ENCODE measurements at places on chromosomes 1 and 21.

DNA sequence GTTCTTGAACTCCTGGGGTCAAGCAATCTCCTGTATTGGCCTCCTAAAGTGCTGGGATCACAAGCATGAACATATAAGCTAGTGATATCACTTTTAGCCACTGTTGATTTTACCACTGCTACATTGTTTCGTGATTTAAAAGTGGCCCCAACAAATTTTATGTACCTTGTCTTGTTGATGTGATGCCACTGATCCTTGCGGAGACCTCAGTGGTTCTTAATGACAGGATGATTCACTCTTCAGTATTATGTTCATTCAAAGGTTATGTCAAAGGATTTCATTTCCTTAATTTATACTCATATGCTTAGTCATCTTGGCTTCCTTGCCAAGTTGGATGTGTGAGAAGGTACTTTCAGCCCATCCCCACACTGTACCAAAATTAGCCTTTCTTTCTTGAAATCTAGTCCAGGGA, 12.1 kb downstream of the PRKACB start:
- DNase-seq: peak; percentile 92

- DNase-seq: peak; percentile 70
Measured at GRCh38 chr1:103516693-103517092, 8.8 kb upstream of the RNPC3 start.

GRCh38 chr1:118185084-118185832, at the start of gene SPAG17:
SPAG17 (minus strand) TSS chr1:118185228; CDS start chr1:118185157, 71 bp downstream.
- DNase-seq: peak; percentile 70

DNA sequence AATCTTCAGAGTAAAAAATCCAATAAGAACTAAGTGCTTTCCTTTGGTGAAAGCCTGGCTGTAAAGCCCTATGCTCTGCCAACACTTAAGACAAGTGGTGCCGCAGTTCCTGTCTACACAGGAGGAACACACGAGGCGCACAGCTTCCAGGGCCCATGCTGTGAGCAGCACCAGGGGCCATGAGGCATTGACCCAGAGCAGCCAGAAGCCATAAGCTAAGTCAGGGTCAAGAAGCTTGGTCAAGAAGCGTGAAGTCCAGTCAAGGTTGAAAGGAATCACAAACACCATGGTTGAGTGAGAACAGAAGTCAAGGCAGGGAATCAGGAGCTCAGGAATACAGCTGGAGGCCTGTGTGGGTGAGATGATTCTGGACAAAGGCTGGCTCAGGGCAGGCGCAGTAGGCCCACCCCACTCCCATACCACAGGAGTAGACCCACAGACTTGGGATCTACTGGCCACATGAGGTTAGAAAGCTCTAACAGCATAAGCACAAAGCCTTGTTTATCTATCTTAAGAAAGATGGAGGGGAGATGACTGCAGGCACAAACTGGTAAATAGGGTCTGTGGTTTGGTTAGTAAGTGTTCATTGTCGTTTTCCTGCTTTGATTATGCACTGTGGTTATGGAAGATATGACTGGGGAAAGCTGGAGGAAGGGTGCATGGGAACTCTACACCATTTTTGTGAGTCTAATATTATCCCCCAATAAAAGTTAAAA, 42.9 kb upstream of the RCAN3 start:
- DNase-seq: no peak

- no peak for DNase-seq
Measured at GRCh38 chr1:34186741-34187494, 10.2 kb downstream of the C1orf94 start.

DNA sequence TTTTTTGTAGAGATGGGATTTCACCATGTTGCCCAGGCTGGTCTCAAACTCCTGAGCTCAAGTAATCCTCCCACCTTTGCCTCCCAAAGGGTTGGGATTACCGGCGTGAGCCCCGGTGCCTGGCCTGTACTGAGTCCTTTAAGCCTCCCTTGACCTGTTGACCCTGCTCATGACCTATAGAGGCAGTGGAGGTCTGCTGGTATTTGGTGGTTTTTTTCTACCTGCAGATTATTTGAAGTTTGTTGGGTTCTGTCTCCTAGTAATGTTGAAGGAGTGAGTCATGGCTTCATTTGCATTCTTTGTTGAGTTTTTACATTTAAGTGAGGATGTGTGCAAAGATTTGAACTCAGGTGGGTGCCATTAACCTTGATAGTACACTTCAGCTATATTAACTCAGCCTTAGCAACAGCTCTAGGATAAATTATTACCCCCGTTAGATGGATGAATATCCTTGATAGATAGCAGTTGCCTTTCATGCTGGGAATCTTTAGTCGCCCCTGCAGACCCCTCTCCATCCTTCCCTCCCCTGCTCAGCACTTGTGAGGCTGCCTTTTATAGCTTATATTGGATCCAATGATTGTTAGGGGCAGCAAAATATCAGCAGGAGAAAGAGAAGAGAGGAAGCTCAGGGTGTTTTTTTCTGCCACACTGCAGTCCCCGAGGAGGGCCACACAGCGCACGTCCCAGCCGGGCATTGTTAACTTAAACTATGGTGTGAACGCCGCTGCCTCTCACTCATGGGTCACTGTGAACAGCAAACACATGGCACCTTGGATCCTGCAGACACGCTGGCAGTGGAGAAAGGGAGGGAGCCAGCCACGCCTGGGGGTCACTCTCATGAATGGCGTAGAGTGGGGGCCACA, 14.9 kb upstream of the NPPB start:
- DNase-seq: no peak

DNA sequence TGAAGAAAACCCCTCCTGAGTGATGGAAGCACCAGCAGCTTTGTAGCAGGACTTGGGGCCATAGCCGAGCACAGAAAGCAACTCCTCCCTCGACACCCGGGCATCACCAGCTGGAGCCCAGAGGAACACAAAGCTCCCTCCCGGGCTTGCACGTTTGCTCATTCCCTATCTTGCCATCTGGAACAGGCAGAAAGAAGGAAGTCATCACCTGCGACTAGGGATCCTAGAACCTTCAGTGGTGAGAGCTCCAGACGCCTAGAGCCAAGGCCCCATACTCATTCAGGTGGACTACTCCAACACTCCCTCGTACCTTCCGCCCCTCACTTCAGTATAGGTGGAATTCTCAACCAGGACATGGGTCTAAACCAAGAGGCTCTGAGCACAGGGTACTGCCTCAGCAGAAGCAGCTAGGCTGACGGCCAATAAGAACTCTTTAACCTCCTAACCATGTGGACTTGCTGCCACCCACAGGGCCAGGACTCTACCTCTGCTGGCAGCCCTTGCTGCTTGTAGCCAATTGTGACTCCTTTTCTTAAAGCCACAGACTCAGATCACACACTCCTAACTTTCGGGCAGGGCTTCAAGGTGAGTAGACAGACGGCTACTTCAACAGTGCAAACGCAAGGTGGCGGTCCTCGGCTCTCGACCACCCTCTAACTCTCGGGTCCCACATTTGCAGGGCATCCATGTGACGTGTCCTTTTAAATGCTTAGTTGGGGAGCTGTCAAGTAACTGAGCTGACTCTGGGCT, 65.4 kb downstream of the NPHP4 start:
- DNase-seq: no peak

DNA sequence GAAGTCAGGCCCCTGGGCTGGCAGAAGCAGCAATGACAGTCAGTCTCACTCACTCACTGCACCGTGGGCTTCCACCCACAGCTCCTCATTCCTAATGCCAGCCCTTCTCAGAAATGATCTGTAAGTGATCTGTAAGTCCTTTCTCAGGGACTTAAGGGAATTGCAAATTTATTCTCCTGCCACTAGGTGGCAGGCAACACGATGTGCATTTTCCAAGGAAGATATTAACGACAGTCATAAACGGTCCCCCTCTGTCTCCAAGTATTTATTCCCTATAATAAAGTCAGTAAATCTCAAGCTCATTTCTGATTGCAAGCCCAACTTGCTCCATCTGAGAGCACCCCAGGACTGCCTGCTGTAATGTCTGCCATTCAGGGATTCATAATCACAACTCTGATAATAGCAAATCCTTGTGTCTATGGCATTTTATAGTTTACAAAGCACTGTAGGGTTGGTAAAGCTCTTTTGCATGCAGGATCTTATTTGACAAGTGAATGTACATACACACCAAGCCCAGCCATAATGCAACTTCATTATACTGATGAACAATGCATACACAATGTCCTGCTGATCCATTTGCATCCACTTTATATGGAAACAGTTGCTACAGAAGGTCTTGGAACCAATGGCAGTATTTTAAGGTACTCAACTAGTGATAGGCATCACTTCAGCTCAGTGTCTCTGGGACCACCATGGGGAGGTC, 380.5 kb upstream of the CAMK1G start:
- DNase-seq: peak; percentile 60

- no peak for DNase-seq
Measured at GRCh38 chr1:182556279-182556678, 32.8 kb downstream of the RNASEL start.

DNA sequence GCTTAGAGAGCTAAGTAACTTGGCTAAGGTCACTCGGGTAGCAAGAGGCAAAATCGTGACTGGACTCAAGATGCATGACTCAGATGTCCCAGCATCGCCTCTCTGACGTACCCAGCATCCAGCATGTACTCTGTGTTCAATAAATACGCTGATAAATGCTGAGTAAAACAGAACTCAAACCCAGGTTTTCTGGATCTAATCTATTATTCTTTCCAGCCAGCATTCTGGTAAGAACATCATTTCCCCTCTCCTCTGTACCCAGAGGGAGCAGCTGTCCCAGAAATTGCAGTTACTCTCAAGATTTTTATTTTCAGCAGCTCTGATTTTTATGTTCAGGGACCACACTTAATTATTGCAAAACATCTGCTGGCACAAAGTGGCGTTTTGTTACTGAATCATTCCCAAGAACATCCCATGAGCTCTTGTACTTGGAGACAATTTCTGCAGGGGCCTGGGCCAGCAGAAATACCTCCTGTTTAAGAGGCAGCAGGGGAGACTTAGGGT, 249.0 kb downstream of the PRDM2 start:
- no peak for DNase-seq

- no peak for DNase-seq
Measured at GRCh38 chr1:41844255-41844654, 74.5 kb downstream of the HIVEP3 start.

- no peak for DNase-seq
Measured at GRCh38 chr21:44423312-44423821, 31.9 kb upstream of the LRRC3 start.

DNA sequence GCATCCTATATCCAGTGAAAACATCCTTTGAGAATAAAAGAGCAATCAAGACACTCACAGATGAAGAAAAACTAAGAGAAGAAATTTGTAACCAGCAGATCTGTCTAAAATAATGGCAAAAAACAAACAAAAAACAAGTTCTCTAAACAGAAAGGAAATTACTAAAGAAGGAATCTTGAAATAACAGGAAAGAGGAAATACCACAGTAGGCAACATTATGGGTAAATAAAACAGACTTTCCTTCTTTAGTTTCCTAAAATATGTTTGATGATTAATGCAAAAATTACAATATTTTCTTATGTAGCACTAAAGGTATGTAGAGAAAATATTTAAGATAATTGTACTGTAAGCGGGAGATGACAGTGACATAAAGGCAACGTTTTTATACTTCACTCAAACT, 23.5 kb downstream of the SLC19A1 start:
- DNase-seq: no peak

DNA sequence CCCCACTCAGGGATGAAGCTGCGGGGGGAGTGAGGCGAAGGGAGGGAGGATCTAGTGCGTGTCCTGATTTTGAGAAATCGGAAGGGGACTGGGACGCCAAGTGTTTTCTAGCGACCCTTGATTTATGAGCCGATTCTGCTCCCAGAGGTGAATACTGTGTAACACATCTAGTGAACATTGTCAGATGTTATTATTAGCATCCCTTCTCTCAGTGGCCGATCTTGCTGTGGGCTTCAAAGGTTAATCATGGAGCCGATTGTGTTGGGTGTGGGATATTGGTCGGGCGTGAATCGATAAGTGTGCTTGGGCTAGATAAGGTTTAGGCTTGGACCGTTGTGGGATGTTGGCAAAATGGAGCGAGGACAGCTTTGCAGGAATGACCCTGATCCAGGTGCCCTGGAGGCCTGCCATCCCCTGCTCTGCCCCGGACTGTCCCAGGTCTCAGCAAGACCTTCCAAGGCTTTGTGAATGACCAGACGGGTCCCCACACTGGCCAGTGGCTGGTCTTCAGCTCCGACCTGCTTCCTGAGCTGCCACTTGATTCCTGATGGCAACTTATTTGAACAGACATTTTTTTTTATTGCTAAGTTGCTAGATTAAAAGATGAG, 2.2 kb downstream of the AJAP1 start:
- DNase-seq: no peak
